Tibial artery (tissue), 4 donors: ENCODE measurements at places on chromosomes 16 and 17.
A peak's percentile ranks its signal among the peaks of the same experiment; 100 is the strongest.

GRCh38 chr16:26240807-26241206 lies 549.0 kb downstream of the HS3ST4 start:
- no peak overlapping the region for H3K4me3 ChIP-seq
- H3K27me3 ChIP-seq, result no peaks in the 10 kb centered on the region
- no peaks in the 10 kb centered on the region for H3K36me3 ChIP-seq
- H3K27ac ChIP-seq, result no peak overlapping the region

GRCh38 chr16:6777624-6778023 lies 555.0 kb upstream of the RBFOX1 start:
- no peak for DNase-seq
- no peaks in the 10 kb centered on the region for H3K4me1 ChIP-seq
- H3K27me3 ChIP-seq, result no peaks in the 10 kb centered on the region
- no peaks in the 10 kb centered on the region for H3K36me3 ChIP-seq

GRCh38 chr16:14303182-14303618 lies 232.1 kb downstream of the MRTFB start:
- peak overlapping the region; percentile 82 for H3K4me3 ChIP-seq
- H3K27me3 ChIP-seq, result no peaks in the 10 kb centered on the region
- DNase-seq, result no peak
- H3K27ac ChIP-seq, result peak overlapping the region; percentile 91
- peaks cover 49% of the 10 kb centered on the region for H3K4me1 ChIP-seq

DNA sequence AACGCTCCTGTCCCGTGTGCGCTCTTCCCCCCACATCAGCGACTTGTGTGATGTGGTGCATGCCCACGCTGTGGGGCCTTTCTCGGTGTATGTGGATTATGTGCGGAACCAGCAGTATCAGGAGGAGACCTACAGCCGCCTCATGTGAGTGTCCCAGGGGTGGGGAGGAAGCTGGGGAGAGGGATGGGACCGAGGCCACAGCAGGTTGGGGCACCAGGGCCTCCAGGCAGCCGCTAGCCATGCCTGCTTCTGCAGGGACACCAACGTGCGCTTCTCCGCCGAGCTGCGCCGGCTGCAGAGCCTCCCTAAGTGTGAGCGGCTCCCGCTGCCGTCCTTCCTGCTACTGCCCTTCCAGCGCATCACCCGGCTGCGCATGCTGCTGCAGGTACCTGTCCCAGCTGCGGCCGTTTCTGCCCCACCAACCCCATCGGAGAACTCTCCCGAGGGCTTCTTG lies 5.8 kb downstream of the ARHGEF15 start:
- no peaks in the 10 kb centered on the region for H3K4me1 ChIP-seq
- H3K4me3 ChIP-seq, result no peak overlapping the region
- no peak for DNase-seq
- H3K36me3 ChIP-seq, result no peaks in the 10 kb centered on the region
- no peaks in the 10 kb centered on the region for H3K27me3 ChIP-seq

DNA sequence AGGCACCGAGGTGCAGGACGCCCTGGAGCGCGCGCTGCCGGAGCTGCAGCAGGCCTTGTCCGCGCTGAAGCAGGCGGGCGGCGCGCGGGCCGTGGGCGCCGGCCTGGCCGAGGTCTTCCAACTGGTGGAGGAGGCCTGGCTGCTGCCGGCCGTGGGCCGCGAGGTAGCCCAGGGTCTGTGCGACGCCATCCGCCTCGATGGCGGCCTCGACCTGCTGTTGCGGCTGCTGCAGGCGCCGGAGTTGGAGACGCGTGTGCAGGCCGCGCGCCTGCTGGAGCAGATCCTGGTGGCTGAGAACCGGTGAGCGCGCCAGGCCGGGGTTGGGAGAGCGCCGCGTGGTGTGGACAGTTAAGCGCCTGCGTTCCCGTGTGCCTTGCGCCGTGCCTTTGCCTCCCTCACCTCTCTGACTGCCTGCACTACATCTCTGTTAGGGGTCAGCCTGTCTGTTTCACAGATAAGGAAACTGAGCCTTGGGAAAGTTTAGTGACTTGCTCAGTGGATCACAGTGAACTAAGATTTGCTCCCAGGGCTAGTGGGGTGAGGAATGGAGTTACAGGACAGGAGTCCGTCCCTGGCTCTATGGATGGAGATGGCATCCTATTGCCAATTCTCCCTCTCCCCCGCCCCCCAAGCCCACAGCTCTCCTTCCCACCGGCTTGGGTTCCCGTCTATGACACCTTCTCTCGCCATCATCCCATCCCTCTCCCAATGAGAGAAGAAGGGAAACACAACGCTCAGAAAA lies 880 bp downstream of the SARM1 start:
- H3K27ac ChIP-seq, result peak overlapping the region; percentile 77
- DNase-seq, result no peak
- H3K4me3 ChIP-seq, result peak overlapping the region; percentile 55

GRCh38 chr17:16419074-16419928 lies 3.9 kb downstream of the TRPV2 start:
- peaks cover 21% of the 10 kb centered on the region for H3K36me3 ChIP-seq
- peak overlapping the region; percentile 92 for H3K27ac ChIP-seq
- H3K4me3 ChIP-seq, result no peak overlapping the region

- peaks cover 6% of the 10 kb centered on the region for H3K4me1 ChIP-seq
- no peak for DNase-seq
- H3K27me3 ChIP-seq, result no peaks in the 10 kb centered on the region
- H3K36me3 ChIP-seq, result peaks cover 34% of the 10 kb centered on the region
Observed at GRCh38 chr17:82053556-82054263, 2.0 kb downstream of the GPS1 start.

DNA sequence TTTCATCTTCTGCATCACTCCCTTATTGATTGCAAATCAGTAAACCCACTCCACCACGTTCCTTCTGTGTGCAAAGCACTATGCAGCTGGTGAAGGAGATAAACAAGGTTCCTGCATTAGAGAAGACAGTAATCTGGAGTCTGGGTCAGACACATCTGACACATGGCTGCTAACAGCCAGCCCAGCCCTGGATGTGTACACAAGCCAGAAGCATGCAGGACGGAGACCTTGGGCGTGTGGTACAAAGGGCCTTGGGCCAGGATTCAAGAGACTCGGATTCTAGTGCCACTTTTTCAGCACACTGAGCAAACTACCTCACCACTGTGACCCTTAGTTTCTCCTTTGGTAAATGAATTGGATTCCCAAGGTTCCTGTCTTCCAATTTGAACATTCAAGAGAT lies 86.6 kb upstream of the DNAH9 start:
- H3K4me3 ChIP-seq, result no peak overlapping the region
- no peak for DNase-seq
- H3K4me1 ChIP-seq, result no peaks in the 10 kb centered on the region
- no peak overlapping the region for H3K27ac ChIP-seq

GRCh38 chr17:59621771-59622170 lies 2.1 kb downstream of the CLTC start:
- H3K36me3 ChIP-seq, result no peaks in the 10 kb centered on the region
- H3K4me3 ChIP-seq, result peak overlapping the region; percentile 97
- H3K27me3 ChIP-seq, result no peaks in the 10 kb centered on the region
- no peak for DNase-seq
- no peaks in the 10 kb centered on the region for H3K4me1 ChIP-seq
- H3K27ac ChIP-seq, result no peak overlapping the region

DNA sequence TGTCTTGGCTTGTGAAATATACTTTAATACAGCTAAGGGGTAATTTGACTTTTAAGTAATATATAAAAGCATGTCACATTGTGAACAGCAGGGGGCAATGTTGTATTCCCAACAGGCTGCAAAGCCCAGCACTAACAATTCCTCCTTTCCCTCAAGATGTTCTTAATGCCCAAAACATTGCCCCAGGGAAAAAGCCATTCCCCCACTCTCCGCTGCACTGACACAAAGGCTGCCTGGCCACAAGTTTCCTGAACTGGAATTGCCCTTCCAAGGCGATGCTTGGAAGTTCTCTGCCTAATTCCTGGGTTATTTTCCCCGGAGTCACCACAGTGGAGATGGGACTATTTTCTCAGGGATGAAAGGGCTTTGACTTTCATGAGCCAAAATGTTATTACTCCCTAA lies 27.2 kb downstream of the CLEC16A start:
- H3K27ac ChIP-seq, result peak overlapping the region; percentile 47
- H3K27me3 ChIP-seq, result no peaks in the 10 kb centered on the region
- H3K4me1 ChIP-seq, result peaks cover 8% of the 10 kb centered on the region
- no peak overlapping the region for H3K4me3 ChIP-seq

- H3K4me3 ChIP-seq, result no peak overlapping the region
- DNase-seq, result no peak
- no peaks in the 10 kb centered on the region for H3K4me1 ChIP-seq
Observed at GRCh38 chr17:14831491-14831890, 433.6 kb downstream of the PMP22 start.

DNA sequence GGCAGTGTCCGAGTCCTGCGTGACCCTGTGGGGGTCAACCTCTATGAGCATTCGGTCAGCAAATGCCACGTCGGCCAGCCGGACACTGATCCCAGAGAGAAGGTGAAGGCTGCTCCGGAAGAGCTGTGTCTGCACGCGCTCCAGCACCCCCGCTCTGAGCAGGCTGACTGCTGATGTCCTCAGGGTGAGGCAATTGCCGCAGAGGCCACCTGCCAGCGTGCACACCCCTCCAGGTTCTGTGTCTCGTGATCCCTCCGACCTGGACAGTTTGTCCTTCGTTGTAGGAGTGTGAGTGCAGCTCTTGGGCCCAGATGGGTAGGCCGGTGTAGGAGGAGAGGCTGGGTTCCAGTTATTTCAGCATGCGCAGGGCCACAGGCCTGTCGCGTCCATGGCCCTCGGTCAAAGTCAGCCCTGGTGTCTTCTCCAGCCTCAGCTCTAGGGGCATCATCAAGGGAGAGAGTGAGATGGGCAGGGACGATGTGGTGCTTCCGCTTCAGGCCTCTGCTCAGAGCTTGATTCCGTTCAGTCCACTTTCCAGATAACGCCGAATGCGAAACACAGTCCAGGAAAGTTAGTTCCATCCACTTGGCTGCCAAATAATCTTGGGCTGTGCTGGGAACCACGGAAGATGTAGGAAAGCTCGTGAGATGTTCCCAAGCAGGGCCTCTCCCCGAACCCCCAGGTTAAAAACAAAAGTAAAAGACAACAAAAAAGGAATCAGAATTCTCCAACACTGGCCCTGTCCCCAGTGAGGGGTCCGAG lies 15.1 kb upstream of the NCBP3 start:
- H3K27ac ChIP-seq, result no peak overlapping the region
- H3K36me3 ChIP-seq, result peaks cover 8% of the 10 kb centered on the region
- H3K27me3 ChIP-seq, result no peaks in the 10 kb centered on the region
- no peak for DNase-seq

- no peak overlapping the region for H3K27ac ChIP-seq
- no peak overlapping the region for H3K4me3 ChIP-seq
- no peaks in the 10 kb centered on the region for H3K27me3 ChIP-seq
- no peaks in the 10 kb centered on the region for H3K4me1 ChIP-seq
- no peaks in the 10 kb centered on the region for H3K36me3 ChIP-seq
Observed at GRCh38 chr17:31413081-31413799, 21.8 kb downstream of the RAB11FIP4 start.

- no peak overlapping the region for H3K4me3 ChIP-seq
- H3K4me1 ChIP-seq, result no peaks in the 10 kb centered on the region
- no peaks in the 10 kb centered on the region for H3K27me3 ChIP-seq
- no peak for DNase-seq
- no peak overlapping the region for H3K27ac ChIP-seq
Observed at GRCh38 chr17:20280851-20281250, 186.5 kb downstream of the LGALS9B start.

DNA sequence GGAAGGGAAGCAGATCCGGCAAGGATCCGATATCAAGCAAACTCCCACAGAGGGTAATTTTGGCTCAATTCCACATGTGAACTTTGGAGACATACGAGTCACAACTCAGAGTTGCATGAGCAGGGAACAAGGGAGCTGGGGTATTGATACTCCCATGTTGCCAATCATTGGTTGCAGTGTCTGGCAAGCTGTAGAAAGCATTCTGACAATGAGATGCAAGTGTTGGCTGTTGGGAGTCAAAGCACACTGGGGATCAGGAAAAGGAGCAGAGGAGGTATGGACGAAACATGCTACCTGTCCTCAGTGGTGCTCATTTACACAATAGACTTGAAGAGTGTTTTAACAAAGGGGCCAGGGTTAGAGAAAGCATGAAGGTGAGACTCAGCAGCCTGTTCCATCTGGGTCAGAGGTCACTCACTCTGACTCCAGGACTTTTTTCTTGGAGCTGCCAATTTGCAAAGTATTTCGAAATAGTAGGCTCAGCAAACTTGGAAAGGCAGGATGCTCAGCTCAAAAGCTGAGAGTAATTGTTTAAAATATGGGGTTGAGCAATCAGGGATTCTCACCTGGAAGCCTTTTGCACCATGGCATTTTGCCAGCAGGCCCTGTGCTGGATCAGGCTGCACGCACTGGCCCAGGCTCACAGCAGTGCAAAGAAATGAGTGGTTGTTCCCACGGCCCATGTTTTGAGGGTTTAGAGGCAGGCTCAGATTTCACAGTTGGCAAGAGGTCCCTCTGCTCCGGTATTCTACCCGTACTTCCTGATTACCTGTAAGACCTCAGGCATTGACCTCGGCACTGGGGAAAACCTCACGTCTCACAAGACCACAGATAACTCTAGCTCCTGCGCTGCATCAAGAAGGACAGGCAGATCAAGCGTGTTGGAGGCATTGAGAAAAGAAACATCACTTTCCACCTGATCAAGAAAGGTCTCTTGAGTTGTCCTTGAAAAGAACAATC lies 17.6 kb upstream of the NKD1 start:
- H3K4me3 ChIP-seq, result no peak overlapping the region
- H3K27me3 ChIP-seq, result no peaks in the 10 kb centered on the region
- no peak overlapping the region for H3K27ac ChIP-seq
- no peaks in the 10 kb centered on the region for H3K4me1 ChIP-seq
- H3K36me3 ChIP-seq, result no peaks in the 10 kb centered on the region
- DNase-seq, result no peak

DNA sequence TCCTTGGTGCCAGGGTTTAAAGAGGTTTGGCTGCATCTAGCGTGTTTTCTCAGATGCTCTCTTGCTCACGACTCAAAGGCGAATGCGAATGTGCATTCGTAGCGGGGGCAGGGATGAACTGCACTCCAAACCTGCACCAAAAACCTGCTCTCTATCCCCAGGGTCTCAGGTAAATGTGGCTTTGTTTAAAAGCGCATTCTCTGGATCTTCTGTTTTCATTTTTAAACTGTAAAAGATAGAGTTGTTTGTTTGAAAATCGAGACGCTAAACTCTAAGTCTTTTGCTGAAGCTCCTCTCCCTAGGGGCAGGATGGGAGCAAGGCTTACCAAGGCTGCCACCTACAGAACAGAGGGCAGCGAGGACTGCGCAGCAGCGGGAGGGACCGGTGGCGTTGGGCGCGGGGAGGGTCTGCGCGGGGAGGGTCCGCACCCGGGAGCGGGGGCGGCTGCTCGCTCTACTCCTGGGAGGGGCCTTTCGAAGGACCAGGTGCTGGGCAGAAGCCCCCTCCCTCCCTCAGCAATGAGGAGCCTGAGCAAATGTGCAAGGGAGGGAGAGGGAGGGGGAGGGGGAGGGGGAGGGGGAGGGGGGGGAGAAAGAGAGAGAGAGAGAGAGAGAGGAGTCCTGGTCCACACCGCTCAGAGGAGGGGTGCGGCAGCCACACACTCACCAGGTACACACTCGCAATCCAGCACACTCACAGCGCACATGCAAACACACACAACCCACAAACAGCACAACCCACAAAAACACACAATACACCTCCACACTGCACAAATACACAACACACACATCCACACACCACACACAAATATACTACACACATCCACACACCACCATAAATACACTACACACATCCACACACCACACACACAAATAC lies 142.8 kb downstream of the GRIN2A start:
- no peaks in the 10 kb centered on the region for H3K36me3 ChIP-seq
- DNase-seq, result no peak
- H3K4me3 ChIP-seq, result peak overlapping the region; percentile 9
- no peak overlapping the region for H3K27ac ChIP-seq

- H3K4me1 ChIP-seq, result no peaks in the 10 kb centered on the region
- H3K36me3 ChIP-seq, result no peaks in the 10 kb centered on the region
- no peak overlapping the region for H3K4me3 ChIP-seq
- peak; percentile 75 for DNase-seq
- H3K27ac ChIP-seq, result no peak overlapping the region
Observed at GRCh38 chr17:45235416-45236281, 14.0 kb downstream of the FMNL1 start.
